Urothelium cell line (cell line): ENCODE measurements at places on chromosomes 7 and 10.

DNA sequence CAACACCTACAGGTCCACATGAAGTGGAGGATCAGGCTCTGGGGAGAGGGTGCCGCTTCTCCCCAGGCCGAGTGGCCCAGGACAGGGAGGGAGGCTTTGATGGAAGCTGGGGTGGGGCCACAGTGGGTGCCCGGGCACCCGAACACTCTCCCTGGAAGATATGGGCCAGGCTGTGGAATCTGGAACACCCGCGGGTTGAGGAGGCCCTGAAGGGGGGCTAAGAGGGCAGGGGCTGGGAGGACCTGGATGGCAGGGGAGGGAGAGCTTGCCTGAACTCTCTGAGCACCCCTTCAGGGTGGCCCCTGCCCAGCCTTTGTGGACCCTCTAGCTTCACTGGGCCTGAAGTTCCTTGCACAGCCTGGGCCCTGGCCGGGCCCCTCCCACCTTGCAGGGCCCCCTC lies 4.5 kb upstream of the NKX6-2 start:
- no peak for DNase-seq

DNA sequence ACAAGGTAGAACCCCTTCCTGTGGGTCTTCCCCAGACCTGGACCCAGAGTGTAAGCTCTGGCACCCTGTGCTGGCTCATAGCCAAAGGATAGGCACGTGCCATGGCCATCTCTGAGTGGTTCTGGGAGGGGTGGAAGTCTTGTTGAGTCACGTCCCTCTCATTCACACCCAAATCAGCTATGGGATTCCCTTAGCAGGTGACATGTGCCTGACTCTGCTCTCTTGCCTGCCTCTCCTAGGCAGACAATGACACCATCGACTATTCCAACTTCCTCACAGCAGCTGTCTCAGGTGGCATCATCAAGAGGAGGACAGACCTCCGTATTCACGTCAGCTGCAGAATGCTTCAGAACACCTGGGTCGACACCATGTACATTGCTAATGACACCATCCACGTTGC lies 59.8 kb downstream of the C10orf120 start:
- no peak for DNase-seq

- peak; percentile 68 for DNase-seq
Measured at GRCh38 chr7:90320801-90321494, at the start of gene FAM237B. Gene FAM237B, minus strand, starts transcription at chr7:90321304. Its CDS starts 1,556 bp downstream, at chr7:90319748.

DNA sequence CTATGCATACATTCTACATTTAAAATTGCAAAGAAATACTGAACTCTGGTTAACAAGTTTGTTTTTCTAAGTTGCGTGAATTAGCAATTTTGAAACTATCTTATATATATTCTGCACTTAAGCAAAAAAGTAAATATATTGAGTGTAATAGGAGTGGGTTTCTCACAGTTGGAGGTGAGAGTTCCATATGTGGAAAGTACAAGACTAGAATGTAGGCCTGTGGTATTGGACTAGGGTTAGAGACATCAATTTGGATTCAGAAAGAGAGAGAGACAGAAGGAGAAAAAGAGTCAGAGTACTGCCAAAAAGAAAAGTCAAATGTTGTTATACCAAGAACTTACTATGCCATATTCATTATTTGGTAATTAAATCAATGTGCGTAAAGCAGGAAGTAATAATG lies 47.3 kb upstream of the ITGB8 start:
- no peak for DNase-seq

DNA sequence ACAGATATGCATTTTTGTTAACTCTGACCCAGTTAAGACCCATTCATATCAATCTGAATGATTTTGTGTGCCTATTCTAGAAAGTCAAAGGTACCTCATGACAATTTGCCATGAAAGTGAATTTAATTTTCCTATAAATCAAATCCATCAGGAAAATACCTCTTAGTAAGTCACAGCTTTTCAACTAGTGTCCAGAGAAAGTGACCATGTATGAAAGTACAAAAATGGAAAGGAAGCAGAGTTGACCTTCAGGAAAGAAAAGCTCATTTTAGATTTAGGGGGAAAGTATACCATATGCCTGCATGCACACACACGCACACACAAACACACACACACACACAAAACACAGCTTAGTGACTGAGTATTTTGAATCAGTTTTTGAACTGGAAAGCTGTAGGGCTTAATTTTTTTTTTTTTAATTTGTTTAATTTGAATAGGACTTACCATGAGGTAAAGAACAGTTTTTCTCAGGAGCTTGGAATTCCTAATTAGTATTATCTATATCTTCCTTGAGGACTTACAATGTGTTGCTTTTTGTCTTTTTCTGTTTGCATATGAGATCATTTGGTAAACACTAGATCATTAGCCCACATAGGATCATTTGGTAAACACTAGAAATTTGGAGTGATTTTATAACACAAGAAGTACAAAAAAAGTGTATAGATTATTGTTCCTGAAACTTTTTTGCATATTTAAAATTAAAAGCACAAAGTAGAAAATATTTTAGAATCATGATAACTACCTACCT lies 61.6 kb downstream of the ZNF277 start:
- DNase-seq: no peak

- DNase-seq: peak; percentile 99
Measured at GRCh38 chr7:44999245-45000092, 532 bp upstream of the CCM2 start.

- DNase-seq: no peak
Measured at GRCh38 chr7:2013381-2014311, 219.1 kb downstream of the MAD1L1 start.

DNA sequence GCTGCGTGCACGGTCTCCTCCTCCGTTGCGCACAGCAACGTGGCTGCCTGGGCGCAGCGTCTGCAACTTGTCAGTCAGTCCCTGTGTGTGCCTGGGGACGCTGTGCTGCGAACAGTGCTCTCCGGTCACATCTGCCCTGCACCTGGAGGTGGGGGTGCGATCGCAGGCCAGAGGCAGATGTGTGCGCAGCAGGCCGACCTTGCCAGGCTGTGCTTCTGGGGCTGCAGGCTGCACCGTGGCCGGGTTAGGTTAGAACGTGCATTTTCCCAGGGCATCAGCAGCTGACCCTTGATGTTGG lies 8.2 kb upstream of the GET4 start:
- DNase-seq: no peak

DNA sequence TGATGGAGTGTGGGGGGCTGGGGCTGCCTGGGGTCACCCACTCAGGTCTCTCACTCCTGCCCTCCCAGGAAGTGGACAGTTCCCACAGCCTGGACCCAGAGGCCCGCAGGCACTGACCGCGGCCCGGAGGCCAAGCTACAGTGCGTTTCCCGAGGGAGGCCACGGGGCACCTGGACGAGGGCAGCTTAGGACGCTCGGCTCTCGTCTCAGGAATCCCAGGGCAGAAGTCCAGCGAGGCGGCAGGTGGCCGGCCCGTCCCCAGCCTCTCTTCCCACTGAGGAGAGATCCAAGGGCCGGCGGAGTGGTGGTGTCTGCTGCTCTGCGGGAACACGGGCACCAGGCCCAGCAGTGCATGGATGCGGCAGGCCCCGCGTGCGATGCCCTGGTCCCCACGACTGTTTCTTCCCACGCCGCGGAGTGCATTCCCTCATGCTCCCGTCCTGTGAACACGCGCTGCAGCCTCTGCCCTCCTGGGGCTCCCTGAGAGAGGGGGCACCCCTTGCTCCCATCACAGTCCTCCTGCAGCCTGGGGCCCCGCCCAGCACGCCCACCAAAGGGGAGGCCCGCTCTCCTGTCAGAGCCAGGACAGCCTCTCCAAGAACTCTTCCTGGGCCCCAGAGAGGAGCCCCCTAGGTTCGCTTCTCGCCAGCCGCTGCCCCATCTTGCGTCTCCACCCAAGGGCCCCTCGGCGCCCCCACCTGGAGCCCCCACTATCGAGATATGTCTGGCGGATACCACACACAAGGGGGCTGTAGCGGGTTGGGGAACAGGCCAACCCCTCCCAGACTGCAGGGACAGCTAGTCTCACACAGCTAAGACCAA lies 24.3 kb upstream of the GPR146 start:
- DNase-seq: no peak

DNA sequence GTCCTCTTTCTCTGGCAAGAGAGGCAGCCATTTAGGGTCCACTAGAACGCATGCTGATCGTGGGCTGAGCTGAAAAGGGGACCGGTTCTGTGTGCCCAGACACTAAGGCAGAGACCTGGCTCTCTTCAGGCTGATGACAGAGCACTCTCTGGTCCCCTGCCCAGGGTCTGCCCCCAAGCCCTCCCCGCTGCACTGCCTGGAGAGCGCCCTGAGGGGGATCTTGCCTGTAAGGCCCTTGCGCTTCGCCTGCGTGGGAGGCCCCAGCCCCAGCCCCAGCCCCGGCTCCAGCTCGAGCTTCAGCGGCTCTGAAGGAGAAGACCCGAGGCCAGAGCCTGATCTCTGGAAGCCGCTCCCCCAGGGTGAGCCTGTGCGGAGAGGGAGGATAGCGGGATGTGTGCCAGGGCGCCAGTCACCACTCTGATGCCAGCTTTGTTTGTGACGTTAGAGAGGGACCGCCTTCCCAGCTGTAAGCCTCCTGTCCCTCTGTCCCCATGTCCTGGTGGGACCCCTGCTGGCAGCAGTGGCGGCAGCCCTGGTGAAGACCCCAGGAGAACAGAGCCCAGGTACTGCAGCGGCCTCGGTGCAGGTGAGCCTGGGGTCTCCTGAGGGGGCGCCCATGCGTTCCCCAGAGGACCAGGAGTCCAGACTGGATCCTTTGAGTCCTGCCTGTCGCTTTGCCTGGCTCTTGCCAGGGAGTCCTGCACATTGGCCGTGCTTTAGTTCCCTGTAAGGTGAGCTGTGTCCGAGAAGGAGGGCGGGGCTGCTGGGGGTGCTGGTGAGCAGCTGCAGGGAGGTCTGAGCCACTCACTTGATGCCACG lies 43.2 kb downstream of the ZNF467 start:
- DNase-seq: no peak

DNA sequence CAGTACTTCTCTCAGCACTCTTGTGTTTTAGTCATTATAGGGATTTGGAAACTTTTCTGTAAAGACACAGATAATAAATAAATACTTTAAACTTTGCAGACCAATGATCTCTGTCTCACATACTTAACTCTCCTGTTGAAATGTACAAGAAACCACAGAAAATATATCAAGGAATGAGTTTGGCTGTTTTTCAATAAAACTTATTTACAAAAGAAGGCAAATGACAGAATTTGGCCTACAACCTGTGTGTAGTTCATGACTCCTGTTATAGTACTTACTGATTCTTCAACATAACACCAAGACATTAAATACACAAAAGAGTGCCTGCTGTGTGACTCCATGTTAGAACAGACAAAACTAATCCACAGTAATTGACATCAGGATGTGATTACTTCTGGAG lies 510.0 kb upstream of the PHF14 start:
- no peak for DNase-seq

DNA sequence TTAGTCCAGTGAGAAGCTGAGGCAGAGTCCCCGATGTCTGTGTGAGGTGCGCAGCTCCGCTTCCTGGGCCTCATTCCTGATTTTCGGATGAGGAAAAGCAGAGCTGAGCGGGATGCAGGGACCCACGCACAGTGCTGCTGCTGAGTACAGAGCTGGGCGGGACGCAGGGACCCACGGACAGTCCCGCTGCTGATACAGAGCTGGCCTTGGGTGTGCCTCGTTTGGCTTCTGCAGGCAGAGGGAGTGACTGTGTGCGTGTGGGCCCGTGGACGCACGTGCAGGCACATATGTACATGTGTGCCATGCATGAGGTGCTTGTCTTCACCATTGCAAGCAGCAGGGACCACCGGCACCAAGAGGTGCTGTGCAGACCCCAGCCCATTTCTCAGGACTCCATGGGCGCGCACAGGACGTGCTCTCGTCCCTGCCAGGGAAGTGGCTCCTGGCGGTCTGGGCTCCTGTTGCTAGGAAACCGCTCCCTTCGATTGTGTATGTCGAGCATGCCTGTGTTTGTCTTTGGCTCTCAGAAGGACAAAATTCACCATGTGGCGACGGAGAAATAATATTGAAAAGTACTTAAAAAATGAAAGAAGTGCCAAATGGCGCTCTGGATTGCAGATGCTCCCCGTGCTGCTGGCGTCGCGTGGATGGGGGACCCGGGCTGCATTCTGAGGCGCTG lies 303.8 kb upstream of the MKI67 start:
- no peak for DNase-seq

GRCh38 chr10:52453501-52453900 lies 139.4 kb downstream of the DKK1 start:
- no peak for DNase-seq

GRCh38 chr10:79479283-79479909 lies 32.9 kb upstream of the EIF5AL1 start:
- no peak for DNase-seq
